GM13976 (cell line): ENCODE measurements at places on chromosomes 7 and 10.

DNA sequence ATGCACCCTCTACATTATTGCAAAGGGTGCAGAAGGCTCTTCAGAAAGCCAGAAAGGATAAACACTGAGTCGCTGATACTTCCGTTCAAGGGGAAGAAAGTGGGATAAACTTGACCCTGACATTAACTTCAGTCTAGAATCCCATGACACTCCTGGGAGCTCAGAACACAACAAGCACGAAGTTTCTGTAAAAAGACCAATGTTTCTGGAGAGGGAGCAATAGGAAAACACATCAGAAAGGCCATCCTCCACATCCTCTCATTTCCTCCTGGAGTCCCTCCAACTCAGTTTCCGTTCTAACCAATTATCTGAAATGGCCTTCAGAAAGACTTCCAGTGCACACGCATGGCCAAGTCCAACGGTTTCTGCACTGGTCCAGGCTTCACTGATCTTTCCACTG is 113.5 kb downstream of the SORBS1 start:
- no peak for DNase-seq

DNA sequence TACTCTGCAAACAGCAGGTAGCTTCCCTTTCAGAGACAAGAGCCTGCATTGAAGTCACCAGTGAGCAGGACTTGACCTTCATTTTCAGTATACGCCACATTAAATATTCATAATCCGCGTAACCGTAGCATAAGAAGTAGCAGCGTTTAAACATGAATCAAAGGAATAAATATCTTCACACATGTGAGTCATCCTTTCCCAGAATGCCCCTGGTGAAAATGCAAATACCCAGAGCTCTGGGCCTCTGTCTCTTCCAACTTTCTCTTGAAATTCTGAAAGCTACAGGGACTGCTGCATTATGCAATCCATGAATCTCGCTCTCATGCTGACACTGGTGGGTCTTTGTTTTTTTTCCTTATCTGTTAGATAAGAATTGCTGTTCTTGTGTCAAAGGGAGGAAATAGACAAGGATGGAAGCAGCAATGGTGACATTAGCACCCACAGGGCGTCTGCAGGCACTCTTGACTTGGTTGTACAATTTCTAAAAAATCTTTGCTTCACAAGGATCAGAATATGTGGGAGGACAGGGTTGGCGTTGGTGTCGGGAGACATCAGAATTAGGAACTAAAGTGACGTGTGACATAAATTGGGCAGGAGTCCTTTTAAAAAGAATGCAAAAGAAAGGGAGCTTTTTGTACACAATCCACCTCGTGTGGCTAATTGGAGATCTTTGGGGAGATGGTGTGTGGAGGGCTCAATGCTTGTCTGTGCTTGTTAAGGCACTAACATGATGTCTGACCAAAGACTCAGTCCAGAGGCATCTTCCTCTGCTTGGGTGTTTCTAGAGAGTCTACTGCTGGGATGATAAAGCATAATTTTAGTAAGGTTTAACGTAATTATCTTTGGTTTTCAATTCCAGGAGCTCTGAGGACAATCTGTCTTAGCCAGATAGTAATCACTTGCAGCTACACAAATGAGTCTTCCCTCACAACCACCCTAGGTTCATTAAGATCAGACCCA is 390.3 kb downstream of the KCNMA1 start:
- no peak for DNase-seq

GRCh38 chr10:132644527-132645246 is 107.1 kb downstream of the INPP5A start:
- no peak for DNase-seq

GRCh38 chr10:78476156-78476555 is 442.5 kb downstream of the RPS24 start:
- DNase-seq, result no peak

- DNase-seq, result peak; percentile 43
Observed at GRCh38 chr10:120735773-120736371, 115.3 kb upstream of the WDR11 start.

DNA sequence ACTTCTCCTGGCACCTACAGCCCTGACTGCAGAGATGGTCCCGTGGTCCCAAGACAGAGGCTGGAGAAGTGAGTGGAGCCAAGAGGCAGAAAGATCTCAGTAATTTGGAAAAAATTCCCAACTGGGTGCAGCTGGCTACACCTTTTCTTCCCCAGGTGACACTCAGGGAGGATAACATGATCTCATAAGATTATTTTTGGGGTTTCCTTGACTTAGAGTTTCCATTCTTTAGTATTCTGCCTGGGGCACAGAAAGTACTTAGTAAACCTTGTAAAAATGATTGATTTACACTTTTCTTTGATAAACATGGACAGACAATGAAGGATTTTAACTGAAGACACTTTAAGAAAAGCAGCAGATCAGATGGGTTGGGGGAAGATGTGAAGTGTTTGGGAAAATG is 38.6 kb downstream of the HECW1 start:
- no peak for DNase-seq

- DNase-seq, result no peak
Observed at GRCh38 chr10:35005868-35006267, 84.3 kb downstream of the CUL2 start.

DNA sequence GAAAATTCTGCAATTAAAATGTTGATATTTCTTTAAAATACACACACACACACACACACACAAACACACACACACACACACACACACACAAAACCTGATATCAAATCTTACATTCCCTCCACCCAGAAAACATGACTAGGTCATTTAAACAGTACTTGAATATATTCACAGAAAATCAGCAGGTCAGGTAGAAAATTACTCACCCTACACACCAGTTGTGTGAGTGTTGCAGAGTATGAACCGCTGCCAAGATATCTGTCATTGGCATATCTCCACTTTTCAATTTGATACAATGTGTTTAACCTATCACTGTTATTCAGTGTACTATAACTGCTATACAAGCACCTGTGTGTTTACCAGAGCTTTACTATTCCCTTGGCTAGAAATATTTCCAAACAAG is 283.6 kb upstream of the LRRTM3 start:
- no peak for DNase-seq
